ENCODE measurements at places on chromosomes 12 and 14. TPM values are rescaled to one million over a fixed set of nuclear protein-coding genes. Genes with fewer than 3 reads are reported as not detected.

GRCh38 chr14:91858536-91859275 lies 8.6 kb downstream of the TC2N start:
- no peak for DNase-seq

DNA sequence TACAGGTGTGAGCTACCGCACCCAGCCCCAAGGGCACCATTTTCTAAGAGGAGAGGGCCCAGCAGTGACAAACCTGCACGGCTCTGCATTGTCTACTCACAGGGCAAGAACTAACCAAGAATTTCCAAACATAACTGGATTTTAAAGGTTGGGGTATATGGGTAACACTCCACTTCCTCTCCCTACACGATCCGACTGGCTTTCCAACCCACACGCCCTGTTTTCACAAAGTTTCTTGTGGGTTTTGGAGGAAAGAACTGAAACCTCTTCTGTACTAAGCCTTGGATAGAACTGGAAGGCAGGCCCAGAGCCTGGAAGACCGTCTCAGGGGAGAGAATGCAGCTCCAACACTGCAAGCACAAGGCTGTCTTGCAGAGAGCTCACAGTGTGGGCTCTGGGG lies 24.9 kb downstream of the SNRNP35 start:
- no peak for DNase-seq

Gene C12orf50
- not detected for total RNA-seq

DNA sequence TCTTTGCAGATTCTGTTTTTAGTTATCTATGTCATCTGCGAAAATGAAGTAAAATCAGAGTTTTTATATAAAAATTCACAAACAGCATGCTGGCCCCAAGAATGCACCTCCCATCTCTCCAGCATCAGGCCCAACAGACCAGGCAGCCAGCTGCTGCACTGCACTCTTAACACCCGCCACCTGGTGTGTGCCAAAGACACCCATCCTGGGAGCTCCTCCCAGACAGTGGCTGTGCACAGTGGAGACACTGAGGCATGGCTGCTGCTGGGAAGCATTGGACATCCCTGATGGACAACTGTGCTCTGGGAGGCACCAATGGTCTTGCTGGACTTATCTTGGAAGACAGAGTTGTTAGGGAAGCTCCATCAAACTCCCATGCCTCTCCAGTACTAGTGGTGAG lies 817.2 kb downstream of the TMEM121 start:
- DNase-seq = no peak

- no peak for DNase-seq
These were observed 4.6 kb upstream of the PHC1 start for GRCh38 chr12:8909752-8910151.

- DNase-seq = no peak
These were observed 48.9 kb downstream of the AMN start for GRCh38 chr14:102971314-102971713.

- DNase-seq = no peak
These were observed 307.2 kb upstream of the SOX5 start for GRCh38 chr12:24256684-24257083.

DNA sequence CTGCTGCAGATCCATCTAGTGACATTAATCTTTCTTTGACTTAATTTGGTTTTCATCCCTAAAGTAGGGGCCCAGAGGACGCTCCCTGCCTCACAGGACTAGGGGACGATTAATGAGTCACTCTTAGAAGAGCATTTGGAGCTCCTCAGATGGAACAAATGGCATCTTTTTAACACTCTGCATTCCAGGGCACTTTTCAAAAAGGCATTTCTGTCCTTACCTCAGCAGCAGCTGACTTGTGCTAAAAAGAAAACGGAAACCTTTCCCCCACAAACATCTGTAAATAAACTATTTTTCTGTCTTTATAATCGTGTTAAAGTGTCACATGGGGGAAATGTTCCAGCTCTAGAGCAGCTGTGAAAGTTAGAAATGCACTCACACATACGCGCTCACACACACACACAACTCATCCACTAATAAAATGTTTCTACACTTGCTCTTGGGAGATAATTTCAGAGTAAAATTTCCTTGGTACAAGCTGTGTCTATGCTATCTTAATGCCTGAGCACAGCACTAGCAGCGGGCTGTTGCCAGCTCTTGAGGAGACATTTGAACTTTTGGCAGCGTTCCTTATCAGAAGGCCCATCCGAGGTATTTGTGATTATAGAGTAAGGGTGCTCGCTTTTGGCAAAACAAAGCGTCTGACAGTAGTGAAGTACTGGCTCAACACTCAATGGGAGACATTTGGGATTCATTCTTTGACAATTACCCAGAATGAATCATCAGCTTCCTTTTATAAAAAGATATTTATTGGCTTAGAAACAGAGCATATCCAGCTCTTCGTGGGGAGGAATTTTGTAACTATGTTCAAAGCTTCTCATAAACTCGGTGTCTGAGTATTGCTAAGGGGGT lies 141.3 kb downstream of the PLXNC1 start:
- DNase-seq = peak; percentile 81

DNA sequence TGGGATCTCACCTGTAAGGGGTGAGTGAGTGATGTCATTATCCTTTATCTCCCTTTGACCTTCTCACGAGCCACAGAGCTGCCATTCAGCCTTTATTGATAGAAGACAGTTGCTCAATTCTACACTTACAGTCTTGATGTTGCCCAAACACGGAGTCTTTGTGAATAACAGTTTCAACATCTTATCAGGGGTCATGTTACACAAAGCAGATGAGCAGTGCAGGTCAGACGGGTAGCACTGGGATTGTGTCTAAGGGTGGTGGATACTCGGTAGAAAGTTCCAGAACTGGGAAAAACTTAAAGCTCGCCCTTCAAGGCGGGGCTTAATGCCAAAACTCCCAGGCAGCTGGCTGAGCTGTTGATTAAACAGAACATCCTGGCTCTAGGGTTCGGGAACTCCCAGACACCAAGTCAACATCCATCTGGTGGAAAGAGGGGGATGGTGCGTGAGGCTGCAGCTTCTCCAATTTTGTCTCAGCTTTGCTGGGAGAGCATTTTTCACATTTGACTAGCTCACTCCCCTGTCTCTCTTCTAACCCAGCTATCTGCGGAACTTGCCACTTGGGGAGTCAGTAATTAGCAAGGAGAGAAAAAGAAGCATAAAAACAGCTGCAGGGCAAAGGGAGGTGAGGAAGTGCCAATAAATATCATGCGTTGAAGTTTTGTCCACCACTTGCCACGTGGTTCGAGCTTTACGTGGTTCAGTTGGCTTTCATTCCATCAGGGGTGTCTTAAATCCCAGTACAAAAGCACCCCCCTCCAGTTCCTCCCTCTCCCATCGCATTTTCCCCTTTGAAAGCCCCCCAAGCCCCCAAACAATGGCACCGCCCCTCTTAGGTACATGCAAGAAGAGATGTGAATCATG lies 31.0 kb downstream of the FOXN4 start:
- DNase-seq = no peak

DNA sequence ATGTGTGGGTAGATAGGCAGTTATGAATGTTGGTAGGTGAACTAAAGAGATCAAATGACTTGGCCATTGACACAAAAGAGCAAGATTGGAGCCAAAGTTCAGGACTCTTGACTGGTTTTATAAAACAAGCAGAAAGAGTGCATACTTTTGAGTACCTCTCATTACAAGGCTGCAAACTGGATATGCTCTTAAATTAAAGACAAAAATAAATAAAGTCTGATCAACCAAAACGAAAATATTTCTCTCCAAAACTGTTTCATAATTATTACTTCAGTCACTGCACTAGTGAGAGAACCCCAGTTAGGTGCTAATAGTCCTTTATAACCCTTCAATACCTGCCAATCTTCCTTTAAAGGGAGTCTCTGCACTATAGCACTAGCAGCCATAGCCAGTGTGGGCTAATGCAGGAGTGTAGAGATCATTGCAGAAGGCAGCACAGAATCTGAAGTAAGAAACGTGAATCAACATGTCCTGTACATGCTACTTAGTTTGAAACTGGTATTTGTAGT lies 147.1 kb downstream of the FOXA1 start:
- no peak for DNase-seq

Gene KRT79
- not detected for total RNA-seq

Gene RFX4
- not detected for total RNA-seq

Gene MARCHF9
- 9.4 TPM for total RNA-seq

DNA sequence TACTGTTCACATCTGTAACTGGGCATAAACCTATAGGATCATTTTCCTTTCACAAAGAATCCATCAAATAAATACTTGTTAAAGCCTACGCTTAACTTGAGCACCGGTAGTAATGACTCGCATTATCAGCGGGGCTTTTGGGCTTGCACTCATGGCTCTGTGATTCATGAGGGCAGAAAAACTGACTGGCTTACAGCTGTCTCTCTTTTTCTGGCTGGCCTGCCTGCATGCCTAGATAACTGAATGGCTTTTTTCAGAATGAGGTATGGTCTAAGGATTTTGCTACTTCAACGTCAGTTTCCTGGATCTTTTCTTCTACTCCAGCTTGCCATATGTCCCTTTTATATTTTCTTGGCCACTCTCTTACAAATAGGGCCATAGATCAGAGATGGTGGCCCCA lies 531.1 kb downstream of the NRXN3 start:
- no peak for DNase-seq

DNA sequence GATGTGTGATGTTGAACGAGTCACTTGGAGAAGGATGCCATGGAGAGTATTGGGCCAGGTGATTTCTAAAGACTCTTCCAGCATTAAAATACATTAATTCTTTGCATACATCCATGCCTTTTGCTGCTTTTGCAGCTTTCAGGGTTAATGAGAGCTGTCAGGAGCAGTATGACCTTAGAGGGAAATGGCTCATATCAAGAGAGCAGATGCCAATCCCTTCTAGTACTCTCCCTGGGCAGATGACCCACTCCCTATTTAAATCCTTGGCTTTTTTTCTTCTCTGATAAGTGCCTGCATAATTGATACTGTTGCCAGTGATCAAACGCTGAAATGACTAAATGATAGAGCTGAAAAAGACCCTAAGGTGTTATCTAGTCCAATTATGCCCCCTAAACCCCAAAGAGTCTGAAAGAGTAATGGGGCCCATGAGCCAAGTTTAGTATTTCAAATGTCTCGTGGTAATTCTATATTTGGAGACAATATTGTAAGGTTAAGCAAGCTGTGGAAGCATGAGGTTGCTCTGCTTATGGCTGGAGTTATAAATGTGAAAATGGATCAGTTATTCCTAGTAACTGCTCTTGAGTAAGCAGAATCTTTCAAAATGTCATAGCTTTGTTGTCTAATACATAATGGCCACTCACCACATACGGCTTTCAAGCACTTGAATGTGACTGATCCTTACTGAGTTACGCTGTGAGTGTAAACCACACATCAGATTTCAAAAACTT lies 137.3 kb downstream of the ETV6 start:
- DNase-seq = no peak

DNA sequence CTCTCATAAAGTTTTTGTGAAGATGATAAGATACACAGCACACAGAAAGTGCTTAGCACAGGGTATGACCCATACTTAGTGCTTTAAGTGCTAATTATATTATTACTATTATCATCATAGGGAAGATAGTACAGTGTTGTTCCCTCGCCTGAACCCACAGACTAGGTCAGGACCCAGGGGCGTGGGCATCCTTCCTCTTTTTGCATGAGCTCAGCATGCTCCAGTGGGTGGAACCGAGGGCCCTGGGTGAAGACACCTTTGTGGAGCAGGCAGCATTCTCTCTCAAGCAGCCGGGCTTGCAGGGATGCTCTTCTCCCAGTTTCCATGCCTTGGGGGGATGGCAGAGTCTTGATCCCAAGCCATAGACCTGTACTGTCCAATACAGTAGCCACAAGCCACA lies 34.8 kb downstream of the CRACR2A start:
- no peak for DNase-seq

DNA sequence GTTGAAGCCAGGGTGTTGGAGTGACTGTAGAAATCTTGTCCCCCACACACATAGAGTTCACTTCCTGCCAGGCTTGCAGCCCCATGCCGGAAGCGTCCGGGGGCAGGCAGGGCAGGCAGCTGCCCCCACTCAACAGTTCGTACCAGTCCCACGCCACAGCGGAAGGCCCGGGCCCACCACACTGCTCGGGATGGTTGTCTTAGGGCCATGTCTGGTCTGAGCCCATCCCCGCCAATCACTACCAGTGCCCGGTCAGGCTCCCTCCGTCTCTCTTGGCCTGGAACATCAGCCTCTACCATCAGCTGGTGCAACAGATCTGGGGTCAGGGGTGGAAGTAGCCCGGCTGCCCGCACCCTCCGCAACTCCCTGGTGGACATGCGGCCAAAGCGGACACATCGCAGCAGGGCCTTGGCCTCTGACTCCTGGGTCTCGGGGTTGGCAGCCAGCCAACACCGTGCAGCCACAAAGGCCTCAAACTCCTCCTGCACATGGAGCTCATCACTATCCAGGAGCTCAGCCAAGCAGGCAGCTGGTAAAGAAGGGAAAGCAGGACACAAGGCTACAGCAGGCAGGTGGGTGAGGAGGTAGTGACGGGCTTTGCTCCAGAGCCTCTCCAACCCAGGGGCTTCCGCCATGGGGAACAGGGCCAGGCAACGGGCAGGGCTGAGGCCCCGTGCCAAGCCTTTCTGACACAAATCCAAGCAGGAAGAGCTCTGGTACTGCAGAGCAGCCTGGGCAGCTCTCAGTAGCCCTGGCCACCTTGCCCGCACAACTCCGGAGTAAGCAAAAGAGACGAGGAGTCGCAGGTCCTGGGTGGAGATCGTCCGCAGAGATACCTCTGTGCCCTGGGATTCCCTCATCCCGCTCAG lies 5.9 kb downstream of the KLHL33 start:
- DNase-seq = no peak

DNA sequence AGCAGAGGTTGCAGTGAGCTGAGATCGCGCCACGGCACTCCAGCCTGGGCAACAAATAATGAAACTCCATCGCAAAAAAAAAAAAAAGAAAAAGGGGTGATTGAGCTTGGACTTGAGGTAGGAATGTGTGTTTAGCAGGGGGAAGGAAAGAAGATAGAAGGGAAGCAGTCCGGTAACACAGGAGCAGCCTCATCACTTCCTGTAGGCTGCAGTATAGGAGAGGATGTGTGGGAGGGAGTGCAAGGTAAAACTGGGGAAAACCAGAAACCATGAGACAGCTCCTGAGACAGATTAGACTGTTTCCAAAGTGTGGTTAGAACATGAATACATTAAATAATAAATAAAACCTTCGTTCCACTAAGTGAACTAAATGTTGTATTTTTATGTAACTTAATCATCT lies 49.2 kb downstream of the FGD4 start:
- no peak for DNase-seq

Gene OTOGL
- total RNA-seq = 0.46 TPM

GRCh38 chr12:124703856-124704255 lies 136.4 kb upstream of the NCOR2 start:
- DNase-seq = no peak

DNA sequence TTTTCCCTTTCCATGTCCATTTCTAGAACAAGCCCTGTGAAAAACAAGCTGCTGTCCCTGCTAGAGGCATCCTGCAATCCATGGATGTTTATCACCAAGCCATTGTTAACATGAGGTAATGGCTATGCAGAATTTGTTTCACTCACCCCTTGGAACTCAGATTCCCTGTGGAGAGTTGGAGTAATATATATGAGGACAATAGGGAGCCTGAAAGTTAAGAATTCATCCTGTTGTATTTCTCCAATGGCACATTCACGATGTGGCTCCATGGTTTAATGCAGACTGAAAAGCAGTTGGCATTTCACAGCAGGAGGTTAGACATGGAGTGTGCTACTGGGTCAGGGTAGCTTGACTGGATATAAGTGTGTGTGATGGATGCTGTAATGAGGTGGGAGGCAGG lies 32.4 kb downstream of the GPR65 start:
- DNase-seq = no peak

GRCh38 chr14:72104011-72104613 lies 171.9 kb downstream of the RGS6 start:
- DNase-seq = no peak

Data from posterior vena cava (tissue), 2 donors.